ENCODE measurements at places on chromosomes 2 and 18. TPM values are rescaled to one million over a fixed set of nuclear protein-coding genes. Genes with fewer than 3 reads are reported as not detected.

- H3K27me3 ChIP-seq = no peaks in the 10 kb centered on the region
- no peak for DNase-seq
- H3K27ac ChIP-seq = no peak overlapping the region
- H3K36me3 ChIP-seq = no peaks in the 10 kb centered on the region
- H3K4me3 ChIP-seq = no peak overlapping the region
Observed at GRCh38 chr18:43634994-43635393, 357.7 kb upstream of the SYT4 start.

DNA sequence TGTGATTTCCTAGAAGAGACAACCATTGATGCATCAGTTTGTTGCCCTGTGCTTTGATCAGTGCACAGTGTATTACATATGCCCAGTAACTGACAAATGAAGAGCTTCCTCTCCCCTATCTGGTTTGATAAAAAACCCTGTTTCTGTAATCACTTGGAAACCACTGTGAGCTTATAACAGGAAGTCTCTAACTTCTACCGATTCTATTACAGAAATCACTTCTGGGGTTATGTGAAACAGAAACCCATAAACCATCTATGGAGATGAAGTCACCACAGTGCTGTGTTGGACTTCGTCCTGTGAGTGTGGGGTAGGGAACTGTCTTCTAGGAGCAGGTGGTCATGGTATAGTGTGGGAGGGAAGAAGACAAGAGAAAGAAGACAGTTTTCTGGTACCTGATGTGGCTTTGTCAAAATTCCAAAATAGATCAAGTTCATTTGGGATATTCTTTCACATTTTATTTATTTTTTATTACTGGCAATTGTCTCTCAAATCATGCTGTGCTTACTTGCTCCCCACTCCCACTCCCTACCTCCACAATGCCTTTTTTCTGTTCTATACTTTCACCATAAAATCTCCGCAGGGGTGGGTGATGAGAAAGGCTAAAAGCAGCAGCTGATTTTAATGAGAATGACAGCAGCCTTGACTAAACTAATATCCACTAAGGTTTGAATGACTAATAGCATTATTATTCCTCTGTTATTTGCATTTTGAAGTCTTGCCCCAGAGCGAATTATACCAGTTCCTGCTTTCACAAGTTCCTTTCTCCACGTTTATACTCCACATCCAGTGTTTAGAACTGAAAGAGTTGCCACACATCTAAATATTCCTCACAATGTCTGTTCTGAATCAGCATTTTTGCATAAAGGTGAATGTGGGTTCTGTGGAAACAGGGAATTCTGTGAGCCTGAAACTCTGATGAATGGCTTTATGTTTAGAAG lies 41.7 kb upstream of the RND3 start:
- DNase-seq = no peak
- H3K27me3 ChIP-seq = no peaks in the 10 kb centered on the region
- H3K4me1 ChIP-seq = peaks cover 33% of the 10 kb centered on the region
- no peaks in the 10 kb centered on the region for H3K36me3 ChIP-seq

Gene IGFBP2
- 82.7 TPM for total RNA-seq

Gene IL18R1
- 4.9 TPM for total RNA-seq

Data from vagina (tissue), 2 donors.